Thoracic aorta (tissue), 2 donors: ENCODE measurements at places on chromosomes 12 and 14. TPM values are rescaled to one million over a fixed set of nuclear protein-coding genes. Genes with fewer than 3 reads are reported as not detected.

Gene ASIC1
- not detected for total RNA-seq

Gene MAP3K12
- total RNA-seq = 27.9 TPM

Gene CLEC4C
- total RNA-seq = not detected

Gene CELA1
- not detected for total RNA-seq

Gene SLC24A4
- total RNA-seq = 4.4 TPM

Gene TDP1
- total RNA-seq = 21.4 TPM

Gene FERMT2
- total RNA-seq = 197 TPM

Gene ARF6
- total RNA-seq = 33.7 TPM

Gene DTX1
- 1.3 TPM for total RNA-seq

Gene AGAP2
- total RNA-seq = 1.2 TPM

Gene GDF3
- total RNA-seq = not detected

Gene C12orf60
- 0.27 TPM for total RNA-seq

Gene CLEC2A
- total RNA-seq = not detected

Gene EML1
- 66.5 TPM for total RNA-seq

Gene NTS
- not detected for total RNA-seq

Gene PIK3C2G
- not detected for total RNA-seq

Gene ATL1
- total RNA-seq = 9.5 TPM

Gene OTOGL
- 0.14 TPM for total RNA-seq

Gene CLEC1B
- not detected for total RNA-seq
